SIG-M5 (cell line): ENCODE measurements at places on chromosomes 3 and 15.

DNA sequence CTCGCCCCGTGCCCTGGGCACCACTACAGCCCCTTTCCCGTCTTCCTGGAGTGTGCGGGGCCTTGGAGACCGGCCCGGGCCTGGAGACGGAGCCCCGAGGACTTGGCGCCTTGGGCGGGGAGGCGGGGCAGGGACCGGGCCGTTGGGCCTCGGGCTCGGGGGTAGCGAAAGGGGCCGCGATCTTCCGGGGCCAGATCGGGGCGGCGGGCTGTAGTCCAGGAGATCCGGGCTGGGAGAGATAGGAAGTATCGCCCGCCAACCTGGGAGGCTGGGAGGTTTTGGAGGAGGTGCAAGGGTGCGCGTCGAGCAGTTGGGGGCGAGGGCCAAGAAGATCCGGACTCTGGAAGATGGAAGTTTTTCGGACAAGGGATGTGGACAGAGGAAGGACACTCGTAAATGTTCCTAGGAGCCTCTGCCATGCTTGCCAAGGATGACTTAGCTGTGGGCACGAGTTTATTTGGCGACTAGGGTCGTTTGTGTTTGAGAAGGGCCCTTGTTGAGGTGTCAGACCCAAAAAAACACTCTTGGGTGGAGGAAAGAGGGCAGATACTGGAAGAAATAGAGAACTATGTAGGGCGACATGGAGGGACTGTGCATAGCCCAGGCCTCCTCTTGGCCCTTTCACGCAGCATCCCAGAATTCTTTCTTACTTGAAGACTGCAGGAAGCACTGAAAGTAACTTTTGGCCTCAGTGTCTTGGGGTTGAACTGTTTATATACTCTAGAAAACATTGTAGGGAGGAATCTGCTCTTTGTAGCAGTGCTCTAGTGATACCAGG is 712 bp downstream of the RTF1 start:
- no peak for DNase-seq

DNA sequence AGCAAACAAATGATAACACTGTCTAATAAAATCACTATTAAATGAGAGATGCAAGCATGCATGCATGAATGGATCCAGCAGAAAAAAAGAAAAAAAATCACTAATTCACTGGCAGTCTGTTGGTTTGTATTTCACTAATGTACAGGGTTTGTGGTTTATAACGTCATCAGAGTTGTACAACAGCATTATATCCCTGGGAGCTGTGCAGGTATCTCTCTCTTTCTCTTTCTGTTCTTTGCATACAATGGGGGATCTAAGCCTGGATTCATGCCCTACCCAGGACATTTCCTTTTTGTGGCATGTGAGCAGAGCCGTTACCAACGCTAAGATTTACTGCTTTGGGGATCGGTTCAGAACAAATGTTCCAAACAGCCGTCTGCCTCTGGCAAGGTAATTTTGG is 229.5 kb downstream of the SOX2 start:
- DNase-seq: no peak

DNA sequence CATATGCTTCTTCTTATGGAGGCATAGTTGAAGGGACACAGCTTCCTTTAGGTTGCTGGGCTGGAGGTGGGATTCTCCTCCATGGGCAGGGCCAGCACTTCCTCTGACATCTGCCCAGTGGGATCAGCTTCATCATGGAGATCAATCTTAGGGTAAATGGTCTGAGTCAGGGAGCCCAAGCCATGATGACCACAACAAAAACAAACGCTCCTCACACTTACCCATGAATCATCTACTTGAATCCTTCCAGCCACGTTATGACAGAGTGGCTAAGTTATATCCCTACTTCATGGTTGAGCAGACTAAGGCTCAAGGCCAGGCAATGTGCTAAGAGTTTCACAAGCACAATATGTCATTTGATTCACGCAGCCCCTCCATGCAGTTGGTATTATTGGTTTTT is 87.2 kb upstream of the NMNAT3 start:
- DNase-seq: no peak

- no peak for DNase-seq
Observed at GRCh38 chr3:146052056-146052790, 108.8 kb downstream of the PLOD2 start.

DNA sequence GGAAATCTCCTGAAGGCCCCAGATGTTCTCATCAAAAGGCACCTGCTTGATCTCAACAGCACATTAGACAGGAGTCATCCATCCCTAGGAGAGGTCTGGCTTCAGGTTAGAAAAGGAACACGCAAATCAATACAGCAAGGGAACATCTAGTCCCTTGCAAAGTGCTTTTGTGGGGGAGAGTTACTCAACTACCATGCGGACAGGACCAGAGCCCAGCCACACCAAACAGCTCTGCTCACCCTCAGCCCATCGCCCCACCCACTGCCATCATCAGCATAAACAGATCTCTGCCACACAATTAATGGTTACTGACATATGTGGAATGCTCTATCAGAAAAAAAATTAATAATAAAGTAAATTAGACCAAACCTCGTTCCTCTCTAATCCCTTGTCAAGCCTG is 85.6 kb downstream of the MYLK start:
- no peak for DNase-seq

DNA sequence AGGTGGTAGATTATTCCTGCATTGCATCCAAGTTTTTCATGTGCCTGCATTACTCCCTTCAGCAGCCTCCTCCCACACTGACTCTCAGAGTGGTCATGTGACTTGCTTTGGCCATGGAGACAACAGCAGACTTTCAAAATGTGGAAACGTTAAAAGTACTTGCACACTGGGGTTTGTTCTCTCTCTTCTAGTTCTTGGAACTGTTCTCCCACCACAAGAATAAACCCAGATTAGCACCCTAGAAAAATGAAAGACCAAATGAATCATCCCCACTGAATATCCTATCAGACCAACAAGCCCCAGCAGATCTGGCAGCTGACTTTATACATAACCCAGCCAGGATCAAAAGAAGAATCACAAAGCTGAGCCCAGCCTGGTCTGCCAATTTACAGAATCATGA is 398.5 kb downstream of the VPS13C start:
- DNase-seq: no peak

DNA sequence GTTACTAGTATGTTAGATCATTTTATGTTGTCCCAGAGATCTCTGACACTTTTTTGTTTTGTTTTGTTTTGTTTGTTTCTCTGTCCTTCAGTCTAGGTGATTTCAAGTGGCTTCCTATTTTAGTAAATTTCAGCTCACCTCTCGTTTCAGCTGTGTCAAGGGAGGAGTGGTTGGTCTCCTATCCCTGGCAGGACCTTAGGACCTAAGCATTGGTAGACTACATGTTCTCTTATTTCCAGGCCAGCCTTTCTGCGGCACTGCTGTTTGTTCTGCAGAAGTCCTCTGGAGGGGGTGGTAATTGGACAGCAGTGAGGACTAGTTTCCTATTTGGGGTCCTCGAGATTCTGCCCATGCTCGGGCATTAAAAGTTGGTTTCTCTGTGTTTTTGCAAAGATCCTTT is 31.8 kb downstream of the MGA start:
- no peak for DNase-seq

DNA sequence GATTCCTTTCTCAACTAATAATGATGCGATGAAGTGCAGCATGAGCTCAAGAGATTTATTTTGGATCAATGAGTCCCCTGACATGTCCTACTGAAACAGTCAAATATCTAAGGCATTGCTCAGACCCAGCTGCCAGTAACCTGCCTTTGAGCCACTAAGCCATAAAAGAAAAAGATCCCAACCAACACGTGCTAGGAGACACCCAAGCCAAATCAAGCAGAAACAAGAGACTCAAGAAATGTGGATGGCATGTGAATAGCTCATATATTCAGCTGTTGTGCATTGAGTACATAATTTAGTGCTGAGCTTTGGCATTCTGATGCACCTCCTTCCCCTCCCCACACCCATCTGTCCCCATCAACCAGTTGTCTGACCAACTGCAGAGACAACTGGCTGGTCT is 29.2 kb downstream of the GJD2 start:
- no peak for DNase-seq

DNA sequence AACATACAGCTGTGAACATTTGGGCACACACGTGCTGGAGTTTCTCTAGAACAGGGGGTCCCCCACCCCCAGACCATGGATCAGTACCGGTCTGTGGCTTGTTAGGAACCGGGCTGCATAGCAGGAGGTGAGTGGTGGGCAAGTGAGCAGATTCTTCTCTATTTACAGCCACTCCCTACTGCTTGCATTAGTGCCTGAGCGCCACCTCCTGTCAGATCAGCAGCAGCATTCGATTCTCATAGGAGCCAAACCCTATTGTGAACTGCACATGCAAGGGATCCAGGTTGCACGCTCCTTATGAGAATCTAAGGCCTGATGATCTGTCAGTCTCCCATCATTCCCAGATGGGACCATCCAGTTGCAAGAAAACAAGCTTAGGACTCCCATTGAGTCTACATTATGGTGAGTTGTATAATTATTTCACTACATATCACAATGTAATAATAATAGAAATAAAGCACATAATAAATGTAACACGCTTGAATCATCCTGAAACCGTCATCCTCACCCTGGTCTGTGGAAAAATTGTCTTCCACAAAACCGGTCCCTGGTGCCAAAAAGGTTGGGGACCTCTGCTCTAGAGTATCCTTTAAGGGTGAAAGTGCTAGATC is 25.8 kb downstream of the CHRM5 start:
- no peak for DNase-seq

DNA sequence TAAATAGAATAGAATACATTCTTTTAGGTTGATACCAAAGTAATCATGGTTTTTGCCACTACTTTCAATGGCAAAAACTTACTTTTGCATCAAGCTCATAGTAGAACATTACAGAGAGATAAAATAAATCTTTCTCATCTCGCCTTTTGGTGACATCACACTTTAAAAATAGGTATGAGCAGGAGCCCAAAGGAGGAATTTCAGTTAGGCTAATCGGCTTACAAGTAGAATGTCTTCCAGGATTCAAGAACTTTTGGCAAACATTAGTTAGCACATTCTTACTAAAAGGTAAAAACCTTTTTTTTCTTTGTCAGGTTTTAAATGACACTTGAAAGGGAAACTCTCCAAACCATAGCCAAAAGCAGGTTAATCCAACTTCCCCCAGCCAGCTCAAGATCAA is 59.7 kb upstream of the CMSS1 start:
- no peak for DNase-seq

DNA sequence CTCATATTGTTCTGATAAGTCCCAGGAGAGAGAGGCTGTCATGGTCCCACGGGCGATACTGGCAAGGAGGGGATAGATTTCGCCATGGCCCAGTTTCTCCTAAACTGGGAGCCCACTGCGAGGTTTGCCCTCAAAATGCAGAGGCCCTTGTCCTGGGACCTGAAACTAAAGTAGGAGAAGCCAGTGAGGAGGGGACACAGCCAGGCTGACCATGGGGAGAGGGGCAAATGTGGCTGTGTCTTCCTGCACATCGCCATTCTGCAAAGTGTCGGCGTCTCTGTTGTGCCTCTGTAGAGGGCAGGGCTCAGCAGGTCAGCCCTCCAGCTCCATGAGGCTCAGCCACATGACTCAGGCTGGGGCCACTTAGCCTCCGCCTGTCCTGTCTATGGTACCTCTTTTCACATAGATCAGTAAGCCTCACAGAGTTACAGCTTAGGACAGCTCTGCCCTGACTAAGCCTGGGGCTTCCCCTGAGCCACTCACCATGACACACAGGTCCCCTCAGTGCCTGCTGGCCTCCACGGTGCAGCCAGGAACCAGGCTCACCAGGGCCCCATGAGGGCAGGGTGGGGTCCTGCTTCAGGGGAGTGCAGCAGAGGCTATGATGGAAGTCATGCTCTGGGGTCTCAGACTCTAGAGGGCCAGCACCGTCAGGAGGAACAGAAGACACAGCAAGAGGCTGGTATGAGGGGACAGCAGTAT is 28.6 kb upstream of the PLXNA1 start:
- DNase-seq: no peak

DNA sequence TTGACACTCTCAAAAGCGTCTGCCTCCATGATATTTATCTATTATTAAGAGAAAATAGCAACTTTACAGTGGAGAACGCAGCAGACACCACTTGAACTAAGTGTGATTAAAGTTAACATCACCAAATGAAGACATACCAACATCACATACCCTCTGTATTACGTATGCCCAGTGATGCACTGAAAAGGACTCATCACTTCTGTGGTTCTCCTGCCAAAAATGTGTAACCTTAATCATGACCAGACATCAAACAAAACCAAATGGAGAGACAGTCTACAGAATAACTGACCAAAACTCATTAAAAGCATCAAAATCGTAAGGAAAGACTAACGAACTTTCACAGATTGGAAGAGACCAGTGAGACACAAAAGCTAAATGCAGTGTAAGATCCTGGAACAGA is 103.2 kb downstream of the PPP2R3A start:
- DNase-seq: no peak

DNA sequence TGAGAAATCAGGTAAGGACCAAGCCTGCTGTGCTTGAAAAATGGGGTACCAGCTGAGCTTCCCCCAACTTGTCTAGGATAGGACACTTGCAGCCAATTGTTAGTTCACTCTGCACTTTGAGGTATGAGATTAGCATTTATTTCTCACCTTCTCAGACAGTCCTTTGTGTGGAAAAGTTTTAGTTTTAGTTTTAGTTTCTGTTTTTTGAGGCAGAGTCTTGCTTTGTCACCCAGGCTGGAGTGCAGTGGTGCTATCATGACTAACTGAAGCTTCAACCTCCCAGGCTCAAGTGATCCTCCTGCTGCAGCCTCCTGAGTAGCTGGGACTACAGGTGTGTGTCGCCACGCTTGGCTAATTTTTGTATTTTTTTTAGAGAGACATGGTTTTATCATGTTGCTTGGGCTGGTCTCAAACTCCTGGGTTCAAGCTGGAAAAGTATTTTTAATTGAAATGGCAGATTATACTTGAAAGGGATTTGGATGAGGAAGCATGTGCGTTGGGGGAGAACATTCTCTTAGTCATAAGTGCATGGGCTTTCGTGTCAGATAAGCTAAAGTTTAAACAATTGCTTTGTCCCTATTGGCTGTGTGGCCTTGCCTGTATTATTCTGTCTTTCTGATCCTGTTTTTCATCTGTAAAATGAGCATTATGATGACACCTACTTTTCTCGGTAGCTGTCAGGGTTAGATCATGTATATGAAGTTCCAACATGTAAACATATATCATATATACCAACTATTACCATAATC is 25.2 kb upstream of the CCK start:
- no peak for DNase-seq

DNA sequence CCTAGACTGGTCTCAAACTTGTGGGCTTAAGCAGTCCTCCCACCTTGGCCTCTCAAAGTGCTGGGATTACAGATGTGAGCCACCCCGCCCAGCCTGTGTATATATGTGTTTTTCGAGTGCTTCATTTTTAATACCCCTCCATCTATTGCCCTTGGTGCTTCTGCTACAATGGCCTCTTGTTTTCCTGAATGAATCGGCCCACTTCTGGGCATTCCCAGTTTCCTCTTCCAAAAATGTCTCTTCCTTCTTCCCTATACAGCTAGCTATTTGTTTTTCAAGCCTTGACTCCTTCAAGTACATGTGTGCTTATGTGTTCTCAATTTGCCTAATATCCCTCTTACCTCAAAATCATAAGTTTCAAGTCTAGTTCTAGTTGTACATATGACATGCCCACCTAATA is 16.7 kb downstream of the DIPK2A start:
- no peak for DNase-seq

DNA sequence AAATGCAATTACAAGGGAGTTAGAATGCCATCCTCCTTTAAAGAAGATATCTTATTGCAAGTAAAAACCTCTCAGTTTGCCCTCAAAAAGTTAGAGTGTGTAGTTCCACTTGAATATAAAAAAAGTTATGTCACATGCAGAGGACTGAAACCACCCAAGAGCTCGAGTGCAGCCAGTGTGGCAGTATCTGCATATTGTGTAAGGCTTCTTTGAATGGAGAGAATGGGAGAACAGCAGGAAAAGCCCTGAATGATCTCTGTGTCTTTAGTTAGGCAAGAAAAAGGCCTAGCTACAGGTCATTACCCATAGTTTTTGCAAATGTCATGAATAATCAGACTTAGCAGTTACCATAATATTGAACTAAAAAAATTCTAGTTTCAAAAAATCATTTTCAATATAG is 13.9 kb upstream of the TEX9 start:
- no peak for DNase-seq
